Inflammatory macrophage treated with lipopolysaccharide for 4 hours (primary cell): ENCODE measurements at places on chromosomes 11 and 22.

DNA sequence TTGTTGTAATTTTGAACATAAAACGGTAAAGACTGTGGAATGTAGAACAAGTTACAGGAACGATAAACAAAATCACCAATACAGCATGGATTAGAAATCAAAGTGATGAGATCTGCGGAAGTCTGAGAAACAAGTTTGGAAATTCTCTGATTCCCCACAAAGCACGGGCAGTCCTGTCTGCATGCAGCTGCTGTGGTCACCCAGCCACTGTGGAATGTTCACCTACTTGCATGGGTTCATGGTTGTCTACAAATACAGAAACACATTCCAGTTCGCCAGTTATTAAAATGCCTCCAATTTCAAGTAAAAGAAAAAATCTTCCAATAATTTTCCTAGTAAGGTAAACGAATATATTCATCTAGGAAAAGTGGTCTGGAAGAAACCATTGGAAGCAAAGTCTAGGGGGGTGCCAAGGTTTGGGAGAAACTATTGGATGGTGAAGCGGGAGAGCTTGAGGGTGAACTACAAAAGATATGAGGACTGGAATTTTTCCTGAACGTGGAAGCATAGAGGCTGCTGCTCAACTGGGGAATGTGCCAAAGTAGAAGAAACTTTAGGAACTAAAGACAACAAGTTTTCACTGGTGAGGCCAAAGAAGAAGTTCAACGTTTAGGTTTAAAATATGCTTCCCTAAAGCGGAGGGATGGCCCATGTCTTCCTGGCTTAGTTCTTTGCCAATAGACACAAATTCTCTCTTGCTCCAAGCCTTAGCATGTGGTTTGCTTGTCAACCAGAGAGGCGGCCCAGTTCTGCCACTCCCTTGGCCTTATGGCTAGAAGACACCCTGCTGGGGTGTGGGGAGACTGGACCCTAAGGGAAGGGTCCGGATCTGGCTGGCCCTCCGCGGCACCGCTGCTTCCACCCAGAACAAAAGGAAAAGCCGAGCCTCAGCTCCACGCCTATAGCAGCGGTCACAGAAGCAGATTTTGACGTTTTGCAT lies 70.2 kb downstream of the CTTN start:
- no peak for DNase-seq

GRCh38 chr11:3164552-3165151 lies 458 bp downstream of the OSBPL5 start:
- no peak for DNase-seq

- DNase-seq = no peak
Observed at GRCh38 chr11:101019870-101020269, 109.7 kb downstream of the PGR start.

GRCh38 chr11:8597182-8597581 lies 3.2 kb upstream of the STK33 start:
- DNase-seq = peak; percentile 83

- no peak for DNase-seq
Observed at GRCh38 chr22:48705917-48706605, 1121.6 kb downstream of the BRD1 start.
